ENCODE measurements at places on chromosomes 16 and 17.

- DNase-seq, result no peak
These were observed 635.9 kb downstream of the WWOX start for GRCh38 chr16:78735337-78735736.

GRCh38 chr16:30005341-30006094 lies 5.3 kb downstream of the DOC2A start:
- no peak for DNase-seq

DNA sequence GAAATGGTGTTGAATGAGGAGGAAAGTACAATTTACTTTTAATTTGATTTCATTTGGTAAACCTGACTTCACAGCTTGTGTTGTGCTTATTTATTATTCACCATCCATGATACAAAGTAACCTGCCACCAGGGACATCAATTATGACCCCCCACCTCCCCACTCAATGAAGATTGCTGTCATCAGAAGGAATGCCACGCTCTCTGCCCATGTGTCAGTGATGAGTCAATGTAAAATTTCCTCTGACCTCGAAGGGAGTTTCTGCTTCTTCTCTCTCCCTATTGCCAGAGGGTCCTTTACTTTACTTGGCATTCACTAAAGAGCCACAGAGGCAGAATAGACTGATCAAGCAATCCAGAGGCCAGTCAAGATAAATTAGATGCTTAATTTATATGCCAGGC lies 759.7 kb downstream of the CDH11 start:
- DNase-seq, result no peak

GRCh38 chr17:48322060-48322459 lies 108.0 kb downstream of the SKAP1 start:
- DNase-seq, result no peak

DNA sequence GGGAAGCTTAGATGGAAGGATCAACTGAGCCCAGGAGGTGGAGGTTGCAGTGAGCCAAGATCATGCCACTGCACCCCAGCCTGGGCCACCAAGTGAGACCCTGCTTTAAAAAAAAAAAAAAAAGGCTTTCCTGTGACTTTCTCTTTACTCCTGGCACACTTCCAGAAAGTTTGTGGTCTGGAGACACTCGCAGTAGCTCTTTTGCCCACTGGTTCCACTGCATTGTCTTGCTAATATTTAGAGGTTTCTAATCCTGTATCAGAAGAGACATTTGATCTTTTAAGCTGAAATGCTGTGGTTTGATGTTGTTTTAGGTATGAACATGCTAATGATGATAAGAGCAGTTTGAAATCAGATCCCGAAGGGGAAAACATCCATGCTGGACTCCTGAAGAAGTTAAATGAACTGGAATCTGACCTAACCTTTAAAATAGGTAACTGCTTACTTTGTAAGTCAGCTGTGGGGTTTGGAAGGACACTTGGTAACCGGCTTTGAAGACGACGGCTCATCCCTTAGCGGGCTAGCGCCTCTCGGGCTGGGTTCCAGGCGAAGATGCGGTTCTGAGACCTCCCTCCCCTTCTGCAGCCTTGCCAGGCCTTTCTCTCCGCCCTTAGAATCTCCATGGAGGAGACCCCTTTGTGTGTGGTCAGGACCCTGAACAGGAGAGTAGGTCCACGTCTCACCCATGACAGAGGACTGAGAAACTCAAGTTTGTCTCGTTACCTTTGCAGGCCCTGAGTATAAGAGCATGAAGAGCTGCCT lies 23.1 kb downstream of the NTAN1 start:
- DNase-seq, result no peak

GRCh38 chr16:52469775-52470174 lies 77.2 kb downstream of the TOX3 start:
- DNase-seq, result no peak

DNA sequence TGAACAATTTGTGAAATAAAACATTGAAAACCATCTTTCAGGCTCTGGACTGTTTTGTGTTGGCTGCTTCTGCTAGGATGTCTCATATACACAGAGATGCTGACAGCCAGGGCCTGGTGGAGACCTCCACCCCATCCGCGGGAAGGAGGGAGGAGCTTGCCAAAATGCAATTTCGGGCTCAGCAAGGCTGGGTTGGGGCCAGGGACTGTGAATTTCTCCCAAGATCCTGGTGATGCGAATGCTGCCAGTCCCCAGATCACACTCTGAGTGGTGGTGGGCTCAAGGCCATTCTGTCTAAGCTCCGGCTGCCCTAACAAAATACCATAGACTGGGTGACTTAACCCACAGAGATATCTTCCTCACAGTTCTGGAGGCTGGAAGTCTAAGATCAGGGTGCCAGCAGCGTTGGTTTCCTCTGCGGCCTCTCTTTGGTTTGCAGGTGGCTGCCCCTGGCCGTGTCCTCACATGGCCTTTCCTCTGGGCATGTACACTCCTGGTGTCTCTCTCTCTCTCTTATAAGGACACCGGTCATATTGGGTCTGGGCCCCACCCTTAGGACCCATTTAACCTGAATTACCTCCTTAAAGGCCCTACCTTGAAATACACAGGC lies 89.8 kb downstream of the CRISPLD2 start:
- DNase-seq, result no peak

DNA sequence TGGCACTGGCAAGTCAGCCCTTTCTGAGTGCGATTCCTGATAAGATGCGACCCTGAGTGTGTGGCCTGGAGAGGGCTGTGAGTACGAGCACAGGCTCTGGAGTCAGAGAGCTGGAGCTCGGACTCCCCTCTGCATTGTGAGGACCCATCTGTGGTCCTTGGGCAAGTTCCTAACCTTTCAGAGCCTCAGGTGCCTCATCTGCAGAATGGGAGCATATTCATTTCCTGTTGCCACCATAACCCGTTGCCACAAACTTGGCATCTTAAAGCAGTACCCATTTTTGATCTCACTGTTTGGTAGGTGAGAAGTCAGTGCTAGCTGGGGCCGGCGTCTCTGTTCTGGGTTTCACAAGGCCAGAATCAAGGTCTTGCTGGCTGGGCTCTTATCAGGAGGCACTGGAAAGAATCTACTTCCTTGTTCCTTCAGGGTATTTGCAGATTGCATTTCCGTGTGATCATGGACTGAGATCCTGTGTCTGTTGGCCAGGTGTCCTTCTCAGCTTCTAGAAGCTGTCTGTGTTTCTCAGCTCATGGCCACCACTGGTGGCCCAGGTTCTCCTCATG lies 20.2 kb downstream of the KNOP1 start:
- DNase-seq, result no peak

DNA sequence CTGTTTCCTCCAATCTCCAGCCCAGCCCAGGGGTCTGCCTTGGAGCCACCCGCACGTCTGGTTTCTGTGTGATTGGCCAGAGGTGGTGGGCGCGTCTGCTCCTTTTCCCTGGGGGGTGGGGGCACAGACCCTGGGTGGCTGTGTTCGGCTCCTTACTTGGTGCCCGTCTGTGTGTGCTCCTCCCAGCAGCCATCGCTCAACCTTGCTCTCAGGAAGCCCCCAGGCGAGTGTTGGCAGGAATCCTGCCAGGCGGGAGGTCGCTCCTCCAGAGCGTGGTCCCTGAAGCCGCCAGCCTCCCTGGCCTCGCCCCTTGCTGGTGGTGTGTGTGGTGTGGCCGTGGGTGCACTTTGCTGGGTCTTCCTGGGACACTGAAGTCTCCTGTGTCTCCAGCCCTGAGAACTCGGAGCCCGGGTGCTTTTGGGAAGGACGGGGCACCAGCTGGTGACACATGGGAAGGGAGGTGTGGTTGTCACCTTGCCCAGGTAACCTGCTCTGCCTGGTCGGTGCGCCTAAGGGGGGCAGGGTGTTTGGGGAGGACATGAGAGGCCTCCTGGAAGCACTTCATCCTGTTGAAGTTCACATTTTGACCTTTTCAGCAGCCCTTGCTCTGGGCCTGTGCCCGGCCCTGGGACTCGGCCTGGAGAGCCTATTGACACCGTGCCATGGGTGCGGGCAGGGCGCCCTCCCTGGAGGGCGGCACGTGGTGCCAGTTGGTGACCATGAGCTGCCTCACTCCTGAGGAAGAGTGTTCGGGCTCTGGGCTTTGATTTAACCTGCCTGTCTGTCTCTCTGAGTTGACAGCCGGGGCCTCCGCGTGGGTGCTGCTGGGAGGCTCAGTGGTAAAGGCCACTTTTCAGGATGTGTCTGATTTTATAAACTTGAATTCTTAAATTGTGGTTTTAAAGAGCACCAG lies 49.0 kb upstream of the ZNF750 start:
- DNase-seq, result no peak

GRCh38 chr17:34006126-34006525 lies 249.0 kb upstream of the CCL2 start:
- DNase-seq, result no peak

DNA sequence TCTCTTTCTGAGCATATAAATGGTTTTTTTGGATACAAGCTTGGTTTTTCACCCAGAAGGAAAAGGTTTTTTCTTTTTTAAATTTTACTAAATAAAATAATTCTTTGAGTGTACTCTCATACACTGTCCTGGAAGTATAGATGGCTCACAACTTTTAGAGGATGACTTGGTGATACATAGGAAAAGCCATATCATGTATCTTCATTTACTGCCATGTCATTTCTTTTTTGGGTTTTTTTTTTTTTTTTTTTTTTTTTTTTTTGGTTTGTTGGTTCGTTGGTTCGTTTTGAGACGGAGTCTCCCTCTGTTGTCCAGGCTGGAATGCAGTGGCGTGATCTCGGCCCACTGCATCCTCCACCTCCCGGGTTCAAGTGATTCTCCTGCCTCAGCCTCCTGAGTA lies 11.8 kb downstream of the OGFOD1 start:
- no peak for DNase-seq

- DNase-seq, result peak; percentile 10
These were observed 95.4 kb downstream of the UTP18 start for GRCh38 chr17:51355441-51356410.

- no peak for DNase-seq
These were observed 33.3 kb downstream of the PRKCB start for GRCh38 chr16:23869052-23869451.

All from AG09309 (cell line).